ENCODE measurements at places on chromosomes 2 and 18.
A peak's percentile ranks its signal among the peaks of the same experiment; 100 is the strongest.

GRCh38 chr18:6621437-6621836 is 108.1 kb upstream of the ARHGAP28 start:
- no peak for DNase-seq
- H3K4me1 ChIP-seq = no peaks in the 10 kb centered on the region

DNA sequence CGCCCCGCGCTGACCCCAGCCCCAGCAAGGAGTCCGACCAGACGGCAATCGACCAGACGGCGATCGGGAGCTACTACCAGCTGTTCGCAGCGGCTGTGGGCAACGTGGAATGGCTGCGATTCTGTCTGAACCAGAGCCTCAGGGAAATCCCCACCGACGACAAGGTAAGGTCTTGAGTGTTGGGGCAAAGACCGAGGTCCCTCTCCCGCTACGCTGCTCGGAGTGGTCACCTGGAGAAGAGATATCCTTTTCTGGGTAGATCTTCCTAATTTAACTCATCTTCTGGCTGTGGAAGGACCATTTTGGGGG is 704 bp downstream of the ANKRD53 start:
- H3K27me3 ChIP-seq = no peaks in the 10 kb centered on the region
- peaks cover 13% of the 10 kb centered on the region for H3K4me1 ChIP-seq
- H3K27ac ChIP-seq = peak overlapping the region; percentile 79
- no peaks in the 10 kb centered on the region for H3K36me3 ChIP-seq

GRCh38 chr2:34747643-34748042 is 1148.5 kb upstream of the FAM98A start:
- H3K27ac ChIP-seq = no peak overlapping the region
- no peaks in the 10 kb centered on the region for H3K4me1 ChIP-seq
- H3K4me3 ChIP-seq = no peak overlapping the region
- H3K36me3 ChIP-seq = no peaks in the 10 kb centered on the region
- H3K27me3 ChIP-seq = no peaks in the 10 kb centered on the region

DNA sequence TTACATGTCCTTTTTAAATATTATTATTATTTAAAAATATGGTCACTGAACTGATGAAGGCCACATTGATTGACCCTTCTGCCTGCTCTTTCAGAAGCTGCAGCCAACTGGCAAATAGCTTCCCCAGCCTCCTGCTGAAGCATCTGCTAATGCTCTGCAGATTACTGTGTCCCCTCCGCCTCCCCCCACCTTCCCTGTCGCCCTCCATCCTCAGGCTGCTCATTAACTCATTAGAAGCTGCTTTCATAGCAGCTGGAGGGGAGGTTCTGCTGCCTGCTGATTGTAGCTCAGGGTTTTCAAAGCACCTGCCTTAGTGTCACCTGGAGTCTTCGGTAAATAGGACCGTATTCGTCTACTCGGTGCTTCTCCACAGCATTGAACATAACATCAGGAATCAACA is 24.8 kb upstream of the LMAN1 start:
- DNase-seq = no peak
- H3K36me3 ChIP-seq = no peaks in the 10 kb centered on the region
- H3K27ac ChIP-seq = no peak overlapping the region
- H3K4me1 ChIP-seq = no peaks in the 10 kb centered on the region

GRCh38 chr2:120659275-120659977 is 76.2 kb upstream of the GLI2 start:
- H3K36me3 ChIP-seq = no peaks in the 10 kb centered on the region
- no peaks in the 10 kb centered on the region for H3K4me1 ChIP-seq
- no peak for DNase-seq
- H3K27ac ChIP-seq = no peak overlapping the region
- peaks cover 11% of the 10 kb centered on the region for H3K27me3 ChIP-seq

DNA sequence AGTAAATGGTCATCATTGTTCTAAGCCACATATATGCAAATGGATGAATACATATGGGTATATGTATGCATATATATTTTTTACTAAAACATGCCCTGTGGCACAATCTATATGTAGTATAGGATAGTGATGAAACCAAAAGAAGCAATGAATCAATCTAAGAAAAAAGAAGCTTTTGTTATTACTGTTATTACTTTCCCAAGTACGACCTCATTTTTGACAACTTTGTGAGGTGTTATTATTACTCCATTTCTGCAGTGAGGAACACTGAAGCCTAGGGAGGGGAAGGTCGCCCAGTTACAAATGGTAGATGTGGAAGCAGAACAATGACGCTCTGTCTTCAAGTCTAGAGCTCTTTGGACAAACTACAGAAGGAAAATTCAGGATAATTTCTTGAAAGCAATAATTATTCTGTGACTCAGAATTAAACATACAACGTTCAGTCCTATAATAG is 38.3 kb downstream of the STAT4 start:
- no peak overlapping the region for H3K27ac ChIP-seq
- H3K27me3 ChIP-seq = no peaks in the 10 kb centered on the region
- H3K4me1 ChIP-seq = no peaks in the 10 kb centered on the region

GRCh38 chr2:113211226-113212105 is 37.7 kb downstream of the PSD4 start:
- H3K27me3 ChIP-seq = no peaks in the 10 kb centered on the region
- peak overlapping the region; percentile 59 for H3K27ac ChIP-seq
- no peak for DNase-seq
- no peaks in the 10 kb centered on the region for H3K36me3 ChIP-seq
- H3K4me3 ChIP-seq = no peak overlapping the region

- H3K4me3 ChIP-seq = no peak overlapping the region
- H3K36me3 ChIP-seq = no peaks in the 10 kb centered on the region
- no peaks in the 10 kb centered on the region for H3K27me3 ChIP-seq
- H3K27ac ChIP-seq = peak overlapping the region; percentile 95
- DNase-seq = no peak
Measured at GRCh38 chr2:11748861-11749645, 2.6 kb downstream of the LPIN1 start.

DNA sequence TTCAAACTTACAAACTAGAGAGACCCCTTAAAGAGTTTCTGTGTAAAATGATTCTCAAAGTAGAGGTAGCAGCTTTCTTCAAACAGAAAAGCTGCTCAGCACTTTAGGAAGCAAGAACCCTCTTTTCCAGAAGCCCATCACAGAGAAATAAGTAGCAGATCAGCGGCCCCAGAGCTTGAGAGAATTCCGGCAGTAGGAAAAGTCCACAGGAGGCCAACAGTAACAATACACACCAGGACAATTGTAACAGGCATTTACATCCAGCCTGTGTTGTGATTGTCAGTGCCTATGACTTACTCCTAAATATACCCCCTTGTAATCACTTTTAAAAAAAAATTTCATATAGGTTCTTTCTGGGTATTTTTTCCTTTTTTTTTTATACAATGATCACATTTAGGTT is 161.4 kb upstream of the ACVR2A start:
- no peak overlapping the region for H3K4me3 ChIP-seq
- no peak overlapping the region for H3K27ac ChIP-seq
- H3K36me3 ChIP-seq = no peaks in the 10 kb centered on the region
- no peaks in the 10 kb centered on the region for H3K27me3 ChIP-seq
- no peak for DNase-seq

DNA sequence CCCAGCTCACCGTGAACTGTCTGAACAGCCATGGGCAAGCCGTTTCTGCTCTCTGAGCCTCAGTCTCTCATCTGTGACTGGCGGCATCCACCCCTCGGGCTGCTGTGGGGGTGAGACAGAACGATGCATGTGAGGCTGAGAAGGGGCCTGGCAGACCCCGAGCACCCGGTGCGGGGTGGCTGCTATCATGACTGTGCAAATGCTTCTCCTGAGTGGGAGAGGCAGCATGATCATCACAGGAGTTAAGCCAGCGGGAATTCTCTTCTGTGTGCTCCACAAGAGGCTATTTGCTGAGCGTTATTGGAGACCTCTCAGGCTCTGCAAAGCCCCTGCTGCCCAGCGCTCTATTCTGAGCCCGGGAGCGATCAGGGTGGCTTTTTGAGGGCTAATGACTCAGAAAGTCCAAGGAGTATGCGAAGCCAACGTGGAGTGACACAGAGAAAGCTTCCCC is 45.8 kb upstream of the ID2 start:
- no peak for DNase-seq
- no peak overlapping the region for H3K27ac ChIP-seq
- no peak overlapping the region for H3K4me3 ChIP-seq
- H3K36me3 ChIP-seq = no peaks in the 10 kb centered on the region

GRCh38 chr2:56088411-56088810 is 95.4 kb upstream of the CCDC85A start:
- no peak for DNase-seq
- H3K27ac ChIP-seq = no peak overlapping the region
- H3K27me3 ChIP-seq = no peaks in the 10 kb centered on the region
- H3K4me1 ChIP-seq = no peaks in the 10 kb centered on the region
- H3K4me3 ChIP-seq = no peak overlapping the region
- no peaks in the 10 kb centered on the region for H3K36me3 ChIP-seq

GRCh38 chr2:171894612-171894947 is 536 bp upstream of the SLC25A12 start:
- no peak for DNase-seq
- H3K4me3 ChIP-seq = peak overlapping the region; percentile 88
- H3K36me3 ChIP-seq = no peaks in the 10 kb centered on the region
- H3K27me3 ChIP-seq = no peaks in the 10 kb centered on the region
- peaks cover 14% of the 10 kb centered on the region for H3K4me1 ChIP-seq

GRCh38 chr2:1132328-1132969 is 181.8 kb downstream of the SNTG2 start:
- H3K4me3 ChIP-seq = no peak overlapping the region
- no peak overlapping the region for H3K27ac ChIP-seq
- no peak for DNase-seq
- no peaks in the 10 kb centered on the region for H3K4me1 ChIP-seq

DNA sequence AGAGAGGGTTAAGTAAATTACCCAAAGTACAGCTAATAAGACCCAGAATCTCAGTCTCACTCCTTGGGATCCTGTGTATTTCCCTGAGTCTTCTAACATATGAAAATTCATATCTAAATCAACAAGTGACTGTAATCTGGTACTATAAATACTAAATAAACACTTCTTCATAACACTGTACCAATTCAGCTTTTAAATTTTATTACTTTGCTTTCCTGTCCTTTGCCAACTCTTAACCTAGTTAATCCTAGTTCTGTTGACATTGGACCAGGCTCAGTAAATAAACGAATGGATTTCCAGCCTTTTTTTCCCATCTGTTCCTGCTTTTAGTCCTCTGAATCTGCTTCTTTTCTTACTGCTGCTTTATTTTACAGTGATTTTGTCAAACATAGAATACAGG is 13.8 kb downstream of the MRPL35 start:
- peak overlapping the region; percentile 68 for H3K27ac ChIP-seq
- H3K4me1 ChIP-seq = peaks cover 6% of the 10 kb centered on the region
- no peak overlapping the region for H3K4me3 ChIP-seq
- DNase-seq = no peak
- no peaks in the 10 kb centered on the region for H3K27me3 ChIP-seq
- no peaks in the 10 kb centered on the region for H3K36me3 ChIP-seq

- DNase-seq = no peak
- no peaks in the 10 kb centered on the region for H3K36me3 ChIP-seq
- H3K27ac ChIP-seq = no peak overlapping the region
- no peak overlapping the region for H3K4me3 ChIP-seq
Measured at GRCh38 chr2:19812166-19812565, 89.6 kb downstream of the TTC32 start.

- DNase-seq = no peak
- no peaks in the 10 kb centered on the region for H3K4me1 ChIP-seq
- no peak overlapping the region for H3K27ac ChIP-seq
Measured at GRCh38 chr2:177141866-177142265, 70.7 kb upstream of the HNRNPA3 start.

- H3K4me3 ChIP-seq = no peak overlapping the region
- peaks cover 8% of the 10 kb centered on the region for H3K4me1 ChIP-seq
- no peak overlapping the region for H3K27ac ChIP-seq
- no peaks in the 10 kb centered on the region for H3K27me3 ChIP-seq
- no peaks in the 10 kb centered on the region for H3K36me3 ChIP-seq
Measured at GRCh38 chr18:48820483-48821250, 130.1 kb downstream of the SMAD7 start.

GRCh38 chr2:169160926-169161481 is 91.6 kb downstream of the DHRS9 start:
- peaks cover 4% of the 10 kb centered on the region for H3K27me3 ChIP-seq
- no peak for DNase-seq
- H3K4me1 ChIP-seq = no peaks in the 10 kb centered on the region
- H3K27ac ChIP-seq = no peak overlapping the region
- H3K4me3 ChIP-seq = no peak overlapping the region

DNA sequence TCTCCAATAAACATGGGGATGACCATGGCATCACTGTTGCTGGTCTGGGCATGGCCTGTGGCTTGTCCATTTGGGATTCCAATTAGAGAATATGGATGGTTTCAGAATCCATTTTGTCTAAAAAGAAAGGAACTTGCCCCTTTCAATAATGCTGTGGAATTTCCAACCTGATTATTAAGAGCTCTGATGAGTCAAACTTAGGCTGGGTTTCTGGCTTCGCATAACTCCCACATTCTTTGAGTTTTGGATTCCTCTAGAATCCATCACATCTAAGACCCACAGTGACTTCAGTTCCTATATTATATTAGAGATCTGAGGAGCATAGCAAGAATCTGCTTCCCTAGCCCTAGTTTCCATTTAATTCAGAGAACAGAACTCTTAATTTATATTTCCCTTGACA is 531.5 kb downstream of the TNS1 start:
- H3K4me3 ChIP-seq = no peak overlapping the region
- H3K27me3 ChIP-seq = no peaks in the 10 kb centered on the region
- no peaks in the 10 kb centered on the region for H3K4me1 ChIP-seq
- H3K36me3 ChIP-seq = no peaks in the 10 kb centered on the region
- H3K27ac ChIP-seq = no peak overlapping the region

- H3K36me3 ChIP-seq = no peaks in the 10 kb centered on the region
- H3K4me1 ChIP-seq = peaks cover 4% of the 10 kb centered on the region
- H3K27ac ChIP-seq = no peak overlapping the region
- DNase-seq = peak; percentile 75
Measured at GRCh38 chr2:229586746-229587705, 127.3 kb downstream of the DNER start.

- H3K4me3 ChIP-seq = no peak overlapping the region
- H3K36me3 ChIP-seq = no peaks in the 10 kb centered on the region
- H3K27me3 ChIP-seq = no peaks in the 10 kb centered on the region
- no peaks in the 10 kb centered on the region for H3K4me1 ChIP-seq
- no peak for DNase-seq
Measured at GRCh38 chr2:112684415-112684775, 36.4 kb upstream of the NT5DC4 start.

- H3K27ac ChIP-seq = no peak overlapping the region
- H3K4me1 ChIP-seq = peaks cover 3% of the 10 kb centered on the region
- no peaks in the 10 kb centered on the region for H3K36me3 ChIP-seq
Measured at GRCh38 chr2:230172156-230172555, 47.6 kb downstream of the SP110 start.

- no peak overlapping the region for H3K27ac ChIP-seq
- no peak overlapping the region for H3K4me3 ChIP-seq
- no peaks in the 10 kb centered on the region for H3K4me1 ChIP-seq
- DNase-seq = no peak
Measured at GRCh38 chr2:197929008-197929885, 124.9 kb downstream of the PLCL1 start.

- no peaks in the 10 kb centered on the region for H3K36me3 ChIP-seq
- H3K27ac ChIP-seq = peak overlapping the region; percentile 78
- H3K27me3 ChIP-seq = no peaks in the 10 kb centered on the region
- peak; percentile 72 for DNase-seq
- H3K4me1 ChIP-seq = peaks cover 46% of the 10 kb centered on the region
Measured at GRCh38 chr2:127400533-127400896, 12.7 kb upstream of the MAP3K2 start.

Data from transverse colon (tissue), 4 donors.